Melanocyte of skin (primary cell): ENCODE measurements at places on chromosomes 7 and 10. TPM values are rescaled to one million over a fixed set of nuclear protein-coding genes. Genes with fewer than 3 reads are reported as not detected.

Gene CFTR
- total RNA-seq: under 0.01 TPM in 1 of 2 replicates, not detected in the other

Gene HGF
- total RNA-seq: under 0.01 TPM in 1 of 2 replicates, not detected in the other

Gene KIAA1217
- total RNA-seq: 2.1 and 2.9 TPM in 2 replicates

Gene TBRG4
- 176 and 191 TPM in 2 replicates for total RNA-seq

Gene TFR2
- total RNA-seq: 0.93 and 1.00 TPM in 2 replicates
